Stimulated activated CD8-positive, alpha-beta memory T cell treated with anti-CD3 and anti-CD28 coated beads, Interleukin-4, amount 100 ng/mL, for 4 hours (primary cell): ENCODE measurements at places on chromosomes 12 and 14.

DNA sequence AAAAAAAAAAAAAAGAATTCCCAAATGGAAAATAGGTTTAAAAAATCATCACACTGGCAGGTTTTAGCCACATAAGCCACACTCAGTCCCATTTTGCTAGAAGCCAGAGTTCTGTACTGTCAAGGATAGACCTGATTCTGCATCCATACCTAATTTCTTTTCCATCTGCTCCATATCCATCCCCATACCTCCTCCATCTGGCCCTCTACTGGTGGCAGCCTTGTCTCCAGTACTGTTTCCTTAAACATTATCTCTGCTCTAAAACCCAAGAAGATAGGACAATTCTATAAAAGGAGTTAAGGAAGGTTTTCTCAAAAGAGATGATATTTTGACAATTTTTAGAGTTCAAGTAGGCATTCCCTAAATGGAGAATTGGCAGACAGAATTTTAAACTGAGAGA lies 26.0 kb upstream of the RXYLT1 start:
- no peak for DNase-seq

DNA sequence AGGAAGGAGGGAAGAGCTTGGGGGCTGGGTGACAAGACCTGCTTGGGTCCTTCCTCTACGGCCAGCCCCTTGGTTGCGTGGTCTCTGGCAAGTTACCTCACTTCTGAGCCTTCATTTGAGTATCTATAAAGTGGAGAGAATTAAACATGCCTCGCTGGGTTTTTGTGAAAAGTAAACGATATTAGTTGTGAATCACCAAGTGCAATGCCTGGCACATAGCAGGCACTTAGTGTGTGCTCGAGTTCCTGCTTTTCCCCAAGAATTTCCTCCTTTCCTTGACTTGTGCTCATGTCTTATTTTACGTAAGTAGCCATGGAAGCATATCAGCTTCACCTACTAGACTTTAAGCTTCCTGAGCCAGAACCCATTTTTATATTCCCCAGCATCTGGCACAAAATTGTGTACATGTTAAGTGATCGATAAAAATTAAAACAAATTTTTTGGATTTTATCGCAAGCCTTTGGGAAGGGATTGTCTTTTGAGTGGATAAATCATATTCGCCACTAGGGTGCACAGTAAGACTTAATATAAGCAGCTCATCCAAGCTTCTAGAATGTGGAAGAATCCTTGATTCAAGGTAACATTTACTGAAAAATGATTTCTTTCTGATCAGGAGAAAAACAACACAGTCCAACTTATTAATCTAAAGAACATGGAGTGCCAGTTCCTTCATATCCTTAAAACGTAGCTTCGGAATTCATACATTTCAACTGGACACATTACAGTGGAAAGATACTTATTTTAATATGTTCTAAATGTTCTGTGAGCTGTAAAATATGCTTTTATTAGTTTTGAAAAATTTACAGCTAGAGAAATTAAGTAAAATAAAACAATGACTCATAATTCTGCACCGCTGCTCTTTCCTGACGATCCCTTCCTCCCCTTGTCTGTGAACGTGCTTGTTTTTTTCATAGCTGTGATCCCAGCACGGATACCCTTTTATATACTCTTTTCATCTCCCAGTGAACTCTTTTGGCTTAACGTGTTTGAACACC lies 62.0 kb downstream of the SLC25A47 start:
- no peak for DNase-seq

GRCh38 chr12:59396519-59396918 lies 199.3 kb upstream of the SLC16A7 start:
- DNase-seq, result no peak

DNA sequence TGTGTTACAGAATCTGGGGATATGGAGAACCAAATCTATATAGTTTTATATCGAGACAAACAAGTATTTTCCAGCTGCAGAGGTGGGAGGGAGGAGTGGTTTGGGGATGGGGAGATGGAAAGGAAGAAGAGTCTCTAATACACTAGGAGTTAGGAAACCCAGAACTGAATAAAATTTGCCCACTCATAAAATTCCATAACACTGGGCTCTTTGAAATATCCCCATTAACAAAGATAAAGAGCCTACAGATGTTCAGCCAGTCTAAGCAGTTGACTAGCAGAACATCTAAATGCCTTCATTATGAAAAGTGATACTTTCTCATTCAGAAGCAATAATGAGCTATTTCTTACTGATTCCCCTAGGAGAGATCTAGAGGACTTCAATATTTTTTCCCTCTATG lies 151.7 kb upstream of the GZMB start:
- DNase-seq, result no peak

- no peak for DNase-seq
These were observed 4.6 kb upstream of the ALX1 start for GRCh38 chr12:85275374-85275773.

GRCh38 chr12:94990222-94990621 lies 13.3 kb downstream of the NDUFA12 start:
- no peak for DNase-seq

DNA sequence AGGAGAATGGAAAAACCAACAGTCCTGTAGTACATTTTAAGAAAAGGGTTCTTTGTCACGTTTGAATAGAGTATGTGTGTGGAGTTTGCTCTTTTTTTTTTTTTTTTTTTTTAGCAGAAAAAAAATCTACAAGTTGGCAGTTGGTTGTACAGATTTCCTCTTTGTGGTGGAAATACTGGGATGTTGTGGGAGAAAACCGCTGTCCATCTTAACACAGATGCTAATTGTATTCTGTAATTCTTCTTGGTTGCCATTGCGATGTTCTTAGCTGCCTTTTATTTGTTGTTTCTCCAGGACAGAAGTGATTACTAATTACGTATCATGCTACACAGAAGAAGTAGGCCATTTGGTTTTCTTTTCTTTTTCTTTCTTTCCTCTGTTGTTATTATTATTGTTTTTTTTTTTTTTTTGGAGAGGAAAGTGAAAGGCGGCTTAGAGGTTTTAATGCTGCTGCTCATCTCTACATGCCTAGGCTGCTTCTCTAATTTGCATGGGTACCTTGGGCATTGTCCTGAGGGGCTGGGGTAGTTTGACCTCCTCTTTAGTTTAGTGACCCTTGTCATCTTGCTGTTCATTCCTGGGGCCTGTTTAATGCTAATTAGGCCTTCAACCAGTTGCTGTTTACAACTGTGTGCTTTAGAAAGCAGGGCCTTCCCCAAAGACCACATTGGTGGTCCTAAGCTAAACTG lies 94.7 kb downstream of the TMTC2 start:
- DNase-seq, result no peak

- DNase-seq, result no peak
These were observed 258.6 kb downstream of the ZFP36L1 start for GRCh38 chr14:68534276-68534675.

DNA sequence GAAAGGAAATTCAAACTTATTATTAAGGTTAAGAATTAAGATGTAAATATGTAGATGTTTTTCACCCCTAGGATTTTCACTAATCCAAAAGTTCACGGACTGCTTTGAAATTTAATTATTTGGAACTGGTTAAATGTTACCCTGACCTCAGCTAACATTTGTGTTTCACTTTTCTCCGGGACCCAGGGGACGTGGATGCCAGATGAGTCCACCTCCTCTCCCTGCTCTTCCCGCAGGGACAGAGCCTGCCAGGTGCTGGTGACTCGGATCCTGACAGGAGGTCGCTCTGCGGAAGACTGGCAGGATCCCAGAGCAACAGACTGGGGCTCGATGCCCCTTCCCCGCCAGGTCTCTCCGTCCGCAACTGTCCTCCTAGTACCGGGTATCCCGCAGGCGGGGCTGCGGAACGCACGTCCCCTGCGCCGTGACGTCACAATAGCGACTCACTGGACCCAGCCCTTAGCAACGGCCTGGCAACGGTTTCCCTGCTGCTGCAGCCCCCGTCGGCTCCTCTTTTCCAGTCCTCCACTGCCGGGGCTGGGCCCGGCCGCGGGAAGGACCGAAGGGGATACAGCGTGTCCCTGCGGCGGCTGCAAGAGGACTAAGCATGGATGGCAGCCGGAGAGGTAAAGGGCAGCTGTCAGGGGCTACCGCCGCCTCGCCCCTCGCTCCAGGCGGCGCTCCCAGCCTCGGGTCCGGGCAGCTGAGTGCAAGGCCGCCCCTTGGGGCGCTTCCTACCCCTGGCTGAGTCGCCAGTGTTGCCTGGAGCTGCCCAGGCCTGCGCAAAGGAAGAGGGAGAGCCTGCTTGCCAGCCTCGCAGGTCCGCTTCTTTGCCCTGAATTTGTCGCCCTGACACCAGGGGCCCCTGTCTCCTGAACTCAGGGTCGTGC lies at the start of gene SPATA7:
TSS of gene SPATA7 (plus strand) at position 446 of the 890 bp plus-strand sequence. CDS start at position 608, 162 bp downstream.
- DNase-seq, result peak; percentile 53

GRCh38 chr14:69428289-69428998 lies 30.0 kb downstream of the SLC39A9 start:
- DNase-seq, result no peak

DNA sequence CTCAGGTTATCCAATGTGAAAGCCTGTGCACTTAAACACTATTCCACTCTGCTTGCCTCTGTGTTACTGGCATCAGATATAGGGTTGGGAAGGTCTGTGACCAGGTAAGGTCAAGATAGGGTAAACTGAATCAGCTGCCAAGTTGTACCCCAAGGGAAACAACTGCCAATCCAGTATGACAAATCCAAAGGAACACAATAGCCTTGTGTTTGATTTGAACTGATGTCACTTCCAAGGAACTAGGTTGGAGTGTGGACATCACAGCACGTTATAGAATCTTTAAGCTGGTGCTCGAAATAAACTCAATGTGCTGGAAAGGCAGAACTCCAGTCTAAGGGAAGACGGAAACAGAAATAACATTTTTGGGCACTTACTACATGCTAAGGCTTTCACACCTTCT lies 223.4 kb upstream of the BTG1 start:
- DNase-seq, result no peak

GRCh38 chr12:124605883-124606774 lies 38.7 kb upstream of the NCOR2 start:
- no peak for DNase-seq

DNA sequence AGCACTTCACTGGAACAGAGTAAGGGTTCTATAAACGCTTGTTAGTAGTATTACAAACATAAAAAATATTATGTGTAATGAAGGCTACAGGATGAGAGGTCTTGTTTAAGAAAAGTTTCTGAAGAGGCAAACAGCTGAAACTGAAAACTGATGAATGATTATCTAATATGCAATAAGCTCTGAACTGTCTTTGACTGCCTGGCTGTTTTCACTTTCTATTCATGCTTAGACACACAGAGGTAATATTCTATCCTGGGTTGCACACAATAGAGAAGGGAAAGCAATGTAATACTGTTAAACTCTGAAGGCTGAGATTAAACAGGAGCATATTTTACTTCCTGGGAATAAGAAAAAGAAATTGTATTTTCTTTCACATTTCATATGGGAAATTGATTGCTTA lies 251.3 kb downstream of the ALX1 start:
- DNase-seq, result no peak
